ENCODE measurements at places on chromosomes 2 and 18. TPM values are rescaled to one million over a fixed set of nuclear protein-coding genes. Genes with fewer than 3 reads are reported as not detected.

The ANTXR1 gene
- 47.9 TPM for total RNA-seq

DNA sequence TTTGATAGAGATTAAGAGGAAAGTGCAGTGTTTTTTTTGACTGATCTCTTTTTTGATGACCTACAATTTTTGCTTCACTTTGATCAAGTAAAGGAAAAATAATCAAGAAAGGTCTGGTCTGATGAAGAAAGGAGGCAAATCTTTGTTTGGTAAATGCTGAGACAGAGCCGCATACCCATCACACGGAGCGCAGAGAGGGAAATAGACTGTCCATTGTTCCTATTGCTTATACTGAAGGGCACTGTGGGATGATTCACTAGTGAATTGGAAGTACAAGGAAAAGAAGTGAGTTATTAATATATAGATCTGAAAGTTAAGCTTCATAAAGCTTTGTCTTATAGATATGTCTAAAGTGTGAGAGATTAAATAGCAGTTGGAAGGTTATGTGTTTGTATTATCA is 455.1 kb downstream of the PLCL1 start:
- DNase-seq: no peak

GRCh38 chr2:1538663-1539062 is 125.4 kb downstream of the TPO start:
- DNase-seq: no peak

DNA sequence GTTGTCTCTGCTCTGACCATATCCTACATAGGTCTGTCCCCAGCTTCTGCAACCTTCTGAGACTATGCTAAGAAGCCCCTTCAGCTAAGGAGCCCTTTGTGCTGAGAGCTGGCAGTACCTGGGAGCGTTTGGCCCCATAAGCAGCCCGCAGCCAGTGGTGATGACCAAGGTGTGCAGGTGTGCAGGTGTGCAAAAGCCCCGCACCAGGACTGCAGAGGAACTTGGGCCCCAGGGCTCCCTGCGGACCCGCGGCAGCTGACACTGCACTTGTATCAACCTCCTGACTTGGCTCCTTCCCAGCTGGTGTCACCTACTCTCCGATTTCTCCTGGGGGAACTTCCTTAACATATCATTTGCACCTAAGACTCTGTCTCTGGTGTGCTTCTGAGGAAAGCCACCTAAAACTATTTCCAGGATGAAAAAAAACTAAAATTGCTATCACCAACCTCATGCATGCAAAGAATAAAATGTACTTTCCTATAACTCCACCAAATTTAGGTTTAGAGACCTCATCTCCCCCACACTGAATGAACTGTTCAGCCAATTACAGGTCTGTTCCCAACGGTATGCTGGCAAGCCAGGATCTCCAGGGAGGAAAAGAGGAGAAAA is 16.1 kb upstream of the GNAL start:
- DNase-seq: no peak

GRCh38 chr2:55418072-55418471 is 1.6 kb downstream of the CCDC88A start:
- no peak for DNase-seq

- DNase-seq: no peak
Measured at GRCh38 chr18:48575301-48575657, 36.4 kb downstream of the CTIF start.

The TLX2 gene
- not detected for total RNA-seq

GRCh38 chr2:30897539-30897938 is 90.3 kb upstream of the CAPN13 start:
- DNase-seq: no peak

- DNase-seq: no peak
Measured at GRCh38 chr2:47219970-47220369, 64.9 kb upstream of the STPG4 start.

The FBXO48 gene
- 0.96 TPM for total RNA-seq

The GPR45 gene
- total RNA-seq: not detected

GRCh38 chr2:26174691-26175465 is 2.0 kb downstream of the GAREM2 start:
- DNase-seq: no peak

GRCh38 chr2:216880509-216881184 is 20.8 kb upstream of the TNP1 start:
- peak; percentile 22 for DNase-seq

The GRB14 gene
- 16.9 TPM for total RNA-seq

- no peak for DNase-seq
Measured at GRCh38 chr2:239677453-239678185, 276.8 kb upstream of the HDAC4 start.

DNA sequence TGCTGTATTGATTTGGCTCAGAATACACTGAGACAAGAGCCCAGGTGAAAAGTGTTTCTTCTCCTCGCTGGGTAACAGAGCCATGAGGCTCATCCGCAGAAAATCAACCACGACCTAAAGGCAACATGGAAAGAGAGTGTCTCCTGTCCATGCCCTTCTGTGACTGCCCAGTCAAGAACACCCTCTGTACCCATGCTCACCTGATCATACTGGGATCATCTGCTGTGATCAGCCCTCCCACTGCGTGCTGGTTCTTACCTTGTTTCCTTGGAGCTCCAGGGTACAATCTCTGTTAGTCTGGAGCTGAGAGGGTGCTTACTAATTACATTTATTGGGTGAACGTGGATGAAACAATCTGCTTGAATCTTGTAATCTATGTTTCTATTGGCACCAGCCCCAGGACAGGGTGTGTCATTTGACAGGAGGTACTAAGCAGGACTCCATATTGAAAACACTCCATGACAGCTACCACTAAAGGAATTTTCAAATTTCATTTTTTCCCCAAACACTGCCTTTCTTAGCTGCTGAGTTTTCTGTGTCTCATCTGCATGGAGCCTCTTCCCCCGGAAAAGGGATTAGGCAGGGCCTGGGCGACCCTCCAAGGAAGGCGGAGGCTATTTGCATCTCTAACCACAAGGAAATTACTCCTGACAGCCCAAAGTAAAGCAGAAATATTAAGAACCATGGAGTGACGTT is 39.7 kb upstream of the GRP start:
- DNase-seq: no peak

DNA sequence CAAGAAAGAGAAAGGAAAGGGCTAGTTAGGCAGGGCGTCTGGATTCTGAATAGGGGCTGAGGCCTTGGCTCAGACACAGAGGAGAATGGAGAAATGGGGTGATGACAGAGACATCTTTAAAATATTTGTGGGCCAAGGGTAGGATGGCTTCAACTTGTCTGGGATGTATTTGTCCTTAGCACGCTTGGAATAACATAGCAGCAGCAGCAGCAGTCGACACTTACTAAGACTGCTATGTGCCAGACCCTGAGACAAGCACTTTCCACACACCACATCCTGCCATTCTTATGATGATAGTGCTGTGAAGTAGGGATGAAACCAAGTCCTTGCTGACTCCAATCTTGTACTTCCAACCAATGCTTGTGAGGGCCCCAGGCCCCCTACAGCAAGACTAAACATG is 2.6 kb downstream of the IL1RL1 start:
- no peak for DNase-seq

- DNase-seq: peak; percentile 45
Measured at GRCh38 chr2:169361706-169362117, 622 bp downstream of the LRP2 start.

DNA sequence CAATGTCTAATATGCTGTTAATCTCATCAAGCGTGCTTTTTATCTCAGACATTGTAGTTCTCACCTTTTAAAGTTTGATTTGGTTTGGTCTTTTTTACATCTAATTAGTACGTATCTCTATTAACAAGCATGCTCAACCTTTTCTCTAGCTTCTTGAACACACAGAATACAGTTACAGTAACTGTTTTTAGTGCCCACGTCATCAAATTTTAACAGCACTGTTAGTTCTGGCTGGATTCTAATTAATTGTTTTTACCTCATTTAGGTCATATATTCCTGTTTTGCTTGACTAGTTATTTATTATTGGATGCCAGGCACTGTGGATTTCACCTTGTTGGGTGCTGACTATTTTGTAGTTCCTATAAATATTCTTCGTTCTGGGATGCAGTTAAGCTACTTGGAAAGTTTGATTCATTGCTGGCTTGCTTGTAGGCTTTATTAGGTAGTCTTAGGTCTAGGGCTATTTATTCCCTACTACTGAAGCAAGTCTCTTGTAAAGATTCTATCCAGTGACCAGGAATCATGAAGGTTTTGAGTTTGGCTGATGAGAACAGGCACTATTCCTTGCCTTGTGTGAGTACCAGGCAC is 263.0 kb downstream of the ETAA1 start:
- DNase-seq: no peak

GRCh38 chr18:48703028-48703386 is 164.2 kb downstream of the CTIF start:
- DNase-seq: no peak

The CREG2 gene
- 0.19 TPM for total RNA-seq

All from right cardiac atrium (tissue), 5 donors.